ENCODE measurements at places on chromosomes 4 and X.

DNA sequence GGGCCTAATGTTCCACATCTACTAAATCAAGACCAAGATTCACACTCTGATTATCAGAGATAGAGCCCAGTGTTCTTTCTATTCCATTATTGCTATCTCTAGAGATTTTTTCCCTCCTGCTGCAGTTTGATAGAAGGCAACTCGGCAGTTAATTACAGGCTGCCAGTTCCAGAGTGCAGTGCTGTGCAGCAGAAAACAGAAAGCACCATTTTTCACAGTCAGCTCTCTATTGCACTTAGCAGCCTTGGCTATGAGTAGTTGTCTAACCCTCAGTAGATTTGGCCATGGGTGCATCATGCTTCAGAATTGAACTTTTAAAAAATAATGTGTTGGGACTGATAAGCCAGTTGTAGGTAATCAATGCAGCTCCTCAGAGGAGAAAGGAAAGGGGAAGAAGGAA lies 295.3 kb downstream of the MID1IP1 start:
- DNase-seq, result peak; percentile 26

DNA sequence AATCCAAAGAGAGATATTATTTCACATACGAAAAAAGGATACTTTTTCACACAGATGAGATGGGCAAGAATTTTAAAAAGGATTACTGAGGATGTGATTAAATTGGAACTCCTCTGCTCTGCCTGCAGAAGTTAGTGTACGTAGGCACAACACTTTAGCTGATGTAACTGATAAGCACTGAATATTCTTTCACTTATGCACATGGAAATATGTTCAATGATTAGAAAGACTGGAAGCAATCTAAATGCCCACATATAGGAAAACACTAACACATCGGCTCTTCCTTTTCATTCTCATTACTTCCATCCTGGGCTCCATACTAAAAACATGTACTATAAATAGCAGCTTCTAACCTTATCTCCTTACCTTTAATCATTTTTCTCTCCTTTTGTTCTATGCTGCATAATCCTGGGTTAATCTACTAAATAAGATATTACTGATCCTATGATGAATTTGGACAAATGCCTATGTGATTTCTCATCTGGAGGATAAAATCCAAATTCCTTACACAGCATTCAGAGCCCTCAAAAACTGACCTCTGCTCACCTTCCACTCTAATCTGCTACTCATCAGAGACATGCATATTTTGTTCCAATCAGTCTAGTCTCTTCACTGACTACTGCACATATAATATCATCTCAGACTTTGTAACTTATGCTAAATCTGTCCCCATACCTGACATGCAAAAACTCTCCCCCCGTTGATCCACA lies 197.8 kb downstream of the PDGFC start:
- no peak for DNase-seq

DNA sequence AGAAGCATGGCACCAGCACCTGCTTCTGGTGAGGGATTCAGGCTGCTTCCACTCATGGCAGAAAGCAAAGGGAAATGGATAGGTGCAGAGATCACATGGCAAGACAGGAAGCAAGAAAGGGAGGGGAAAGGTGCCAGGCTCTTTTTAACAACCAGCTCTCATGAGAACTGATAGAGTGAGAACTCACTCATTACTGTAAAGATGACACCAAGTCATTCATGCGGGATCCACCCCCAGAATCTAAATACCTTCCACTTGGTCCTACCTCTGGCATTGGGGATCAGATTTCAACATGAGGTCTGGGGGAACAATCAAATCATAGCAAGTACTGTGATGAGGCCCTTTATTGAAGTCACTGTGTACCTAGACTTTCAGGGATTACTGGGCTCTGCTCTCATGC lies 72.0 kb upstream of the PRDM5 start:
- DNase-seq, result no peak

DNA sequence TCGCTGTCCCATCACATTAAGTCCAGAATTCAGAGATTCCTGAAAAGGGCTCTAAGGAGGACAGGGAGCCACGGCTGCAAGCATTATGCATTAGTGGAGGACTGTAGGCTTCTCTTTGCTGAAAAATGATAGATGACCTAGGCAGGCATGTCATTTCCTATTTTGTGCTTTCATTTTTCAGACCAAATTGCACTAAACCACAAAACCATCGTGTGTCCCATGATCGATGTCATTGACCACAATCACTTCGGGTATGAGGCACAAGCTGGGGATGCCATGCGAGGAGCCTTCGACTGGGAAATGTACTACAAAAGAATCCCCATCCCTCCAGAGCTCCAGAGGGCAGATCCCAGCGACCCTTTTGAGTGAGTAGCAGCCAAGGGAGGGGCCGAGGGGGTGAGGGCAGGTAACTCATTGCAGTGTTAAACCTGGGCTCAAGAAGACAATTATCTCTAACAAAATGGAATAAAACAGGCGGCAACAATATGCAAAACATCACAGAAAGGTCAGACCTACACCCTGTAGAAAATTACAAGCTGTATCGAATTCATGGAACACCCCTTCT lies 355.2 kb upstream of the GALNT7 start:
- no peak for DNase-seq

DNA sequence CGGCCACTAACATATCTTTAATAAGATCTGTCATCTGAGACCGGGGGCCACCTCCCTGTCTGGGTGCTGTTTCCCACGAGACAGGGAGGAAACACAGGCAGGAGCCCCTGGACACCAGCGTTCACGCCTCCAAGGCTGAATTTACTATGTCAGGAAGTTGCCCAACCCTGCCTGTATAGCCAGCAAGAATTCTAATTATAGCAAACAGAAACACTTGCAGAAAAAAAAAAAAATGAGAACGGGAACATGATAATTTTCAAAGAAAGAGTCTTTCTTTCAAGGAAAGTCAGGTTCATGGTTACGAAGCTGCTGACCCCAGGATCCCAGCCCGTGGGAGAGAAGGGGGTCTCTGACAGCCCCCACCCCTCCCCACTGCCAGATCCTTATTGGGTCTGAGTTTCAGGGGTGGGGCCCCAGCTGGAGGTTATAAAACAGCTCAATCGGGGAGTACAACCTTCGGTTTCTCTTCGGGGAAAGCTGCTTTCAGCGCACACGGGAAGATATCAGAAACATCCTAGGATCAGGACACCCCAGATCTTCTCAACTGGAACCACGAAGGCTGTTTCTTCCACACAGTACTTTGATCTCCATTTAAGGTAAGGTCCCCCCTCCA lies at the start of gene IL3RA:
TSS of gene IL3RA (plus strand) at position 455 of the 613 bp plus-strand sequence. CDS start 4,981 bp downstream, outside the sequence.
- DNase-seq, result no peak

GRCh38 chr4:110268790-110269189 lies 70.4 kb upstream of the ELOVL6 start:
- no peak for DNase-seq

DNA sequence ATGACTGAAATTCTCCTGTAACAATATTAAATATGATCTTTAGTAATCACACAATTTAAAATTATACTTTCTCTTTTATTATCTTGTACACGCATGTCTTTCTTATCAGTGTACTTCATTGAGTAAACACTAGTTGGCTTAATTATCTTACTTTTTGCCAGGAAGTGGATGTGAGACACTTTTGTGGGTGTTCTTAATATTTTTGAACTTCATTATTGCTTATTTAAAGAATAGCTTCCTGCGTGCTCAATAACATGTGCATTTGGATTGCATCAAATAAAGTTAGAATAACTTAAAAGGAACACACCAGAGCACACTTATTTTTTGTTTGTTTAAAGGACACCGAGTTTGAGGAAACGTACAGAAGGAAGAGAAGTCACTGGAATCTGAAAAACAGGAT lies 128.5 kb upstream of the VEGFC start:
- DNase-seq, result no peak

DNA sequence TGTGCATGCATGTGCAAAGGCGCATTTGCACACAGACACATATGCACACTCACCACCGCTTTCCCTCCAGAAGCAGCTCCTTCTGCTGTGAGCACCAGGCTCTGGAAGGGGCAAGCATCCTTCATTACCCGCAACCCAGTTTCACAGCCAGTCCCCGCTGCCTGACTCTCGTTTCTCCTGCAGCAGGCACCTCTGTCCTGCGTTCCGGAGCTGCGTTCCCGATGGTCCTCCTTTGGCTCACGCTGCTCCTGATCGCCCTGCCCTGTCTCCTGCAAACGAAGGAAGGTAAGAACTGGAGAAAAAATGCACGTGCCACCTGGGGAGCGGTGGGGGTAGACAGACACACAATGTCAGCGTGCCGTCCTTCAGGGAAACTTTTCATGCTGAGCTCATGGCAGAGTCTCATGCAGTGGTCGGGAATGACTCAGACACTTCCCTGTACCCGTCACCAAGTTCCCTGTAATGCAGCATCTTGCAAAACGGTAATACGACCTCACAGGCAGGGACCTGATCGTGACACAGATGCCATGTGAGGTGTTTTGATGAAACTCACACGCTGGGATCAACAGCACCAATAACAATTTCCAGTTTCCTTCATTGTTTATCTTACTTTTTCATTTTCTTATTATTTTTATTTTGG lies 5.1 kb downstream of the IL3RA start:
- DNase-seq, result no peak

DNA sequence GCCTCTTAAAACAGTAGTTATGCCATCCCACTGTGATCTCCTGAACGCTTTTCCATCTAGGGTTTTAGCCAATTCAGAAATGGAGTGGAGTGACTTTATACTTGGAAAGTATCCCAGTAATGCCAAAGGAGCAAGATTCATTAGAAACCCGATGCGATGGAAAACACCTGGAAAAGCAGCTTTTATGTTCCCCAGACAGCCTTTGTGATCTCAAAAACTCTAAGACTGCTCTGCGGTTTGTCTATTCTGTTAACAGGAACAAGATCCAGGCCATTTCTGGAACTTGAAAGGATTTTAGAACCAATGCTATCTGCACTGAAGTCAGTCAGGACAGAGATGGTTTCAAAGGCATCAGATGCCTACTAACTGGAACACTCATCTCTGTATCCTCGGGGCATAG lies 145.1 kb downstream of the APBB2 start:
- DNase-seq, result no peak

DNA sequence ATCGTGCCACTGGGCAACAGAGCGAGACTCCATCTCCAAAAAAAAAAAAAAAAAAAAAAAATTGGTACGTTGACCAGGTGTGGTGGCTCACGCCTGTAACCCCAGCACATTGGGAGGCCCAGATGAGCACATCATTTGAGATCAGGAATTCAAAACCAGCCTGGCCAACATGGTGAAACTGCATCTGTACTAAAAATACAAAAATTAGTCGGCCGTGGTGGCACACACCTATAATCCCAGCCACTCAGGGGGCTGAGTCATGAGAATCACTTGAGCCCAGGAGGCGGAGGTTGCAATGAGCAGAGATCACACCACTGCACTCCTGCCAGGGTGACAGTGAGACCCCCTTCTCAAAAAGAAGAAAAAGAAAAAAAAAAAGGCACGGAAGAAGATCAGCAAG lies 24.5 kb downstream of the RBMX start:
- DNase-seq, result no peak

DNA sequence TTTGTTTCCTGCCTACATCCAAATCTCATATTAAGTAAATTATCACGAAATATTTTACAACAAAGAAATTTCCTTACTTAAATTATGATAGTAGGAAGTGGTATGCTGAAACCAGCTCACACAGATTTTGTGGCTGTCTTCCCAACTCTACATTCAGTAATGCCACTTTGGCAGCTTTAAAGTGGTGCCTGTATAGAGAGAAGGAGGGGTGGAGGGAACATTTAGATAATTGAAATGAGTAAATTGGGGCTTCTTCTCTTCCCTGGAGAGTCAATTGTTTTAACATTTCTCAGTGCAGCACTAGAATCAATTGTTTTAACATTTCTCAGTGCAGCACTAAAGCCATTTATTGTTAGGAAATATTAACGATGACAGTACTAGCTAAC lies 1323.1 kb downstream of the PCDH7 start:
- DNase-seq, result peak; percentile 11

DNA sequence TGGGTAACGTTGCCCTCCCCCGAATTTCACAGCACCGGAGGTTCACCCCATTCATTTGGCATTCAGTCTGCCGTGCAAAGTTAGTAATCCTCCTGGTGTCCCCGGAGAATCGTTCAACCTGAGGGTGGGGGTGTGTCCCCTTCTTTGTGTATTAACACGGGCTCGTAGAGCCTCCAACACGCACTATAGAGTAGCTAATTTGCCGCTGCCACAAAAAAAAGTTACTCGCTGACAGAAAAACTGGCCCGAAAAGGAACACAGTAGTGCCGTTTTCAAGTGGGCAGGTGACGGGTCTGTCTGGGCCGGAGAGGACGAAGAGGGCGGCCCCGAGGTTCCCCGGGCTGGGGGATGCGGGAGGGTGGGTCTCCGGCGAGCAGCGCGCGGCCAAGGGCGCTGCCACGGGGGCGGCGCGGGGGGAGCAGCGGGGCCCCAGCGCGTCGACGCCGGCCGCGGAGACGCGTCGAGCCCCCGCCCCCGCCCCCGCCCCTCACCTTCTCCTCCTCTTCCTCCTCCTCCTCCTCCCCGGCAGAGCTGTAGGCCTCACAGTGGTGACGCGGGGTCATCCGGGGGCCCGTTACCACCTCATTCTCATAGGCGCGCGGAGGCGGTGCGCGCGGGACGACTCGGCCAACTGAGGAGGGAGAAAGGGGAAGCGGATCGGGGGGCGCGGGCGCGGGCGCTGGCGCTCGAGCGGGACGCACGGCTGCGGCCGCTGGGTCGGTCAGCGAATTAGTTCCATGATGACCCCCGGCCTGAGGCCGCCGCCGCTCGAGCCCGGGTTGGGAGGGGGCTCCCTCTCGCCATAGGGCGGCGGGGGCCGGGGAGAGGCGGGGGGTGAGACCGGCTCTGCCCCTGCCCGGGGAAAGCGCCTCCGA lies 571 bp downstream of the CCNI start:
- DNase-seq, result peak; percentile 82
